Esophagus muscularis mucosa (tissue), 4 donors: ENCODE measurements at places on chromosomes 6 and 20. TPM values are rescaled to one million over a fixed set of nuclear protein-coding genes. Genes with fewer than 3 reads are reported as not detected.

TGM2 gene
- total RNA-seq: 222 TPM

PMEPA1 gene
- total RNA-seq: 17.0 TPM

GOPC gene
- total RNA-seq: 25.7 TPM

MYL9 gene
- 2,169 TPM for total RNA-seq

CNKSR3 gene
- total RNA-seq: 17.2 TPM
